ENCODE measurements at places on chromosomes 6 and 20. TPM values are rescaled to one million over a fixed set of nuclear protein-coding genes. Genes with fewer than 3 reads are reported as not detected.

The ZNF165 gene
- polyA plus RNA-seq: 4.9 TPM

The MMP24 gene
- polyA plus RNA-seq: 1.8 TPM

DNA sequence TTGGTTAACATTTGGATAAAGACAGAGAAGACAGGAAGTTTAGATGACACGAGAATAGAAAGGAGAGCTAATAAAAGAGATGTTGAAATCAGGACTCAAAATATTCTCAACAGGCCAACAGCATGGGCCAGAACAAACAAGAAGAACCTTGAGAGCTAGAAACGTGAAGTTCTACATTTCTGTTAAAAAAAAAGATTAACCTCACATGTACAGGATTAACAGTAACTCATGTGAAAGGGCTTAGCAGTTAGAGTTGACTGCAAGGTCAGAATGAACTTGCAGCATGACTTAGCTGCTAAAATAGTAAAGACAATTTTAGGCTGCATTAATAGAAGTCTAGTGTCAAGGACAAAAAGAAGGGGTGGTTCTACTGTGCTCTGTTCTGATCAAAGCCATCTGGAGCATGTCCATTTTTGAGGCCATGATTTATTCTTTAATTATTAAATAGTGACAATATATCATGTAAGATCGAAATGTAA is 331.1 kb upstream of the HSF2 start:
- DNase-seq: no peak

- DNase-seq: no peak
Measured at GRCh38 chr20:35319871-35320197, 27.6 kb upstream of the FAM83C start.

DNA sequence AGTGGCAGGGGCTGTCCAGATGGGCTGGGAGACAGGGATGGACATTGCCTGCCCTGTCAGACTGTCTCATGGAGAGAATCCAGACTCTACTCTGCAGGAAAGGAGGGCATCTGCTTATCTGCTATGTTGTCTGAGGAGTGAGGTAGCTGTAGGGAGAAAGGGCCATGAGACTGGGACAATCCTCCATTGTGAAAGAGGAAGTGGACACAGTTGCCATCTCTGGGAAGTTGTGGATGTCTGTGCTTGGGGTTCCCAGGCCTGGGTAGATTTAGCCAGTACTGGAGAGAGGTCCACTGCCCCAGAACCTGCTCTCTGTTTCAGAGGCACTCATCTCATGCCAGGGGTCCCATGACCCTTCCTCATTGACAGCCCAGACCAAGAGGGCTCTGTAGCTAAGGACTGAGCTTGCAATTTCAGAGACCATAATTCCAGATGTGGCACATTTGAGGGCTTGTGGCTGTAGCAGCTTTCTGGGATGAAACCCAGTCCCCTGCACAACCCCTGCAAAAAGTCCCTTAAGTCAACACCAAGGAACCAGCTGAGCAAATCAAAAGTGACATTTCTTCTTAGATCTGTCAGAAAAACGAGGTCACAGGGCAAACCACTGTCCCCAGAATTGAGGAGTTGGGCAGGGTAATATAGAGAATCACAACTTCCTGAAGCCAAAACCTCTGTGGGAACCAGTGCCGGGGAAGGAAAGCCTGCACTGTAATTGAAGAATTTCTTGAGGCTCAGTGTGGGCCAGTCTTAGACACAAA is 4.1 kb upstream of the SIRPG start:
- DNase-seq: no peak

GRCh38 chr20:40476461-40476860 is 212.6 kb downstream of the MAFB start:
- no peak for DNase-seq

DNA sequence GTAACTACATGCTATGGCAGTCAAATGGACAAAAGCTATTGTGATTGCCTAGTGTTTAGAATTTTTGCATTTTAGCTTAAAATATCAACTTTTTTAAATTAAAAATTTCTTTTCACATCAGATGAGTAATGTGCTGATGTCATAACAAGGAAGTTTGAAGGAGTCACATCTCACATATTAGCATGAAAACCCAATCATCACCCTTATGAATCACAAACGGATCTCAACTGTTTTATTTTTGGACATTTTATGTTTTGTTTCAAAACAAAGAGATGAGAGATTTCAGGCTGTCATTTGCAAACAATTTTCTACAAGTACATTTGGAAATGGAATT is 53.6 kb upstream of the TRERF1 start:
- no peak for DNase-seq

The CHRNA4 gene
- polyA plus RNA-seq: 13.3 TPM

DNA sequence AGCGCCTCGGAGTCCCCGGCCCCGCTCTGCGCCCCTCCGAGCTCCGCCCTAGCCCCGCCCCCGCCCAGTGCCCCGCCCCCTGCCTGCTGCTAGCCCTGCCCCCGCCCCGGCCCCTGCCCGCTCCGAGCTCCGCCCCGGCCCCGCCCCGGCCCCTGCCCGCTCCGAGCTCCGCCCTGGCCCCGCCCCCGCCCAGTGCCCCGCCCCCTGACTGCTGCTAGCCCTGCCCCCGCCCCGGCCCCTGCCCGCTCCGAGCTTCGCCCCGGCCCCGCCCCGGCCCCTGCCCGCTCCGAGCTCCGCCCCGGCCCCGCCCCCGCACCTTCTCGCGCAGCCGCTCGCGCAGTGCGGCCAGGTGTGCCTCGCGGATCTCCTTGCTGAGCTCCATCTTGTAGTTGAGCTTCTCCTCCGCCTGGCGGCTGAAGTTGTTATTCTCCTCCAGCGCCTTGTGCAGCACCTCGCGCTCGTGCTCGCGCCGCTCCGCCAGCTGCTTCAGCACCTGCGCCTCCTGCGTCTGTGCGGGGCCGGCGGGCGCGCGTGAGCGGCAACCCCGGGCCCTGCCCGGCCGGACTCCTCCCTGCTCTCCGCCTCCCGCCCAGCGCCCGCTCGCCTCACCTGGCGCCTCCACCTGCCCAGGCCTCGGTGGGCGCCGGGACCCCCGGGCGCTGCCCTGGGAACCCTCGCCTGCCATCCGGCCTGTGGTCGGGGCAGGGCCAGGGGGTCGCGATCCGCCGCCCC is 11.3 kb downstream of the STMN3 start:
- peak; percentile 83 for DNase-seq

The TFAP2C gene
- polyA plus RNA-seq: 1.1 TPM

DNA sequence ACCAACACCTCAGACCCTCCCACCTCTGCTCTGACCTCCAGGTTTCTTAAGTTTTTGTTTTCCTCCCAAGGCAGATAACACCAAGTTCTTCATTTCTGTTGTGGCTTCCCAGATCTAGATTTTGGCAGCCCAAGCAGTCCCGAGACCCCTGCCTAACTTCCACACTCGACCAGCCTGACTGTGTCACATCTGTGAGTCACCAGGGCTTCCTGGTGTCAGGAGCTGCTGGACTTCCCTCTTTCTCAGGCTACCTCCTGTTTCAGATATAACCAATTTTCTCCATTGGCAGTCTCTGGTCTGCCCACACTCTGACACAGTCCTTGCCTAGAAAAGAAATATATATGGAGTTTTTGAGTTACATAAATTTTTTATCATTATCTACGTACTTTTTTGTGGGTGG is 46.1 kb upstream of the CCN6 start:
- DNase-seq: no peak

DNA sequence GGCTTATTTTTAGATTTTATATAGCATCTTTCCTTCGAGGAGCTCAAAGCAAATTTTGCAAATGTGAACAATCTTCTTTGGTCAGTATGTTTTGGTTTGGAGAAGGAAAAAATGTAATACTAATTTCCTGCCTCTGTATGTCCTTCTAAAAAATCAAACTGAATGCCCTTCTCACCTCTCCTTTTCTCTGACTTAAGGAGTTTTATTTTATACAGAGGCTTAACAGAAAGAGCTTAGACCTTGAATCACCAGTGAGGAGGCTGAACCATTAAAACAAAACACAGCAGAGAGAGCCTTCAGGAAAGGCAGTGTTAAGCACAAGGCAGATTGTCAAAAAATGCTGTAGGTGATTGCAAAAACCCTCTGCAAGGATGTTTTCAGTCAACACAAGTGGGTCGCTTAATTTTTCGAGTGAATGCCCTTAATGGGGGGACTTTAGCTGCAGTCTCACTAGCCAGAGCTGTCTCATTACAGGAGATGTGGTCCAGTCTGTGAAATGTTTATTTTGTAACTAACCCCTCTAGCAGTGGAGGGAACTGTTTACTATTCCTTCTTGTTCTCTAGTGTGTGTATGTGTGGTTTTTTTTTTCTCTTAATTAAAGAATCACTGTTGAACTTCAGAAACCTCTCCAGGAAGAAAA is 481.3 kb upstream of the CITED2 start:
- peak; percentile 77 for DNase-seq
